ENCODE measurements at places on chromosomes 2 and 18.

GRCh38 chr18:33062834-33063364 lies 290.1 kb upstream of the KLHL14 start:
- DNase-seq = no peak

DNA sequence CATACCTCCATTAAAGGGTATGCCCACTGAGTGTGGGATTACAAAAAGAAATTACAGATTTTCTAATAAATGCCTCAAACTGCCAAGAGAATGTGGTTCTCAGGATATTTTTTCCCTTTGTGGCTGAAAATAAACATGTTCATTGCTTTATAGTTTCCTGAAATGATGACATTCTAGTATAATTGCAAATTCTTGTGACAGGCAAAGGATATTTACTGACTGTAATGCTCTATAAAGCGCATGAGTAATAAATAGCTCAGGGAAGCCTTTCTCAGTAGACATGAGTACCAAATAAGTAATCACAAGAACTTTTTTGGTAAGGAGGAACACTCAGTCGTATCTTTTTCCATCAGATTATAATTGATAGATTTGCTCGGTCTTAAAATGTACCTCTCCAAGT lies 72.3 kb downstream of the FTCDNL1 start:
- no peak for DNase-seq

DNA sequence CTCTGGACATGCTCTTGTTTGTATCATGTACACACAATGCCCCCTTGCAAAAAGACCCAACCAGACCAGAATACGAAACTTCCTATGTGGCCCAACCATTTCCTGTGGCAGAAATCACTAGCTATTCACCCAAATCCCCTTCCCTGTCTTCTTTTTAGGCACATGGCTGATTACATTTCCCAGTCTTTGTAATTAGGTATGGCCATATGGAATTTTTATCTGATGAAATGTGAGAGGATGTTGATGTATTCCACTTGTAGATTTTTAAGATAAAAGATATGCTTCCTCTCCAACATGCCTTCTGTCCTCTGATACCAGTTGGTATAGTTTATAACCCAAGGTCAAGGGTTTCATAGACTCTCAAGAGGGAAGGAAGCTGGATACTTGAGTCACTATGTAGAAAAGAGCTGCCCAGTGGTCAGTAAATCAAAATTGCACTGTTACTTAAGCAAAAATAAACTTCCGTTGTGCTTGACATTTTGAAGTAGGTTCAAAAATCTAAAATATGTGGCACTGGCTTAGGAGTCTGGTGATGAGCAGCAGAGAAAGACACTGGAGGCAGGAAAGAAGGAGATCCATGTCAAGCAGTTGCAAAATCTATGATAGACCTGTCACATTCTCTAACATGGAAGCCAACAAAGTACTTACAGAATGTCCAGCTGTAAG lies 297.4 kb downstream of the SMAD2 start:
- DNase-seq = no peak

DNA sequence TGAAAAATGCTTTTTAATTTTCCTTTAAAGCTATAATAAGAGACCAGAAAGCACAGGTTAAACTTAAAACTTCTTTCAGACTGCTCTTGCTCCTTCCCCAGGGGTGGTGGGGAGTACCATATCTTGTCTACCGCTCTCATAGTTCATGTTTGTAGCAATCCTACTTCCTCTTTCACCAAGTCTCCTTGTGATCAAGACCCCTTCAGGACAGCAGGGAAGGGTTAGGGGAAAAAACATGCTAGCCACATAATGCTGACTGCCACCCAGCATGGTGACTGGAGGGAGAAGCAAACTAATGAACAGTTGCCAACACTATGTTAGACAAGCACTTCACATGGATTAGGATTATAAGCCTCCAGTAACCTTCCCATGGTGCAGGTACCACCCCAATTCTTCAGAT lies 8.6 kb downstream of the MYO5B start:
- DNase-seq = no peak

Measured in activated CD4-positive, alpha-beta T cell treated with anti-CD3 and anti-CD28 coated beads, Interleukin-2, Interleukin-4, amounts not matched to agents 100 ng/mL and 50 ng/mL, durations not matched to agents 16 hours and 8 hours (primary cell).